ENCODE measurements at places on chromosomes 3 and 15.

DNA sequence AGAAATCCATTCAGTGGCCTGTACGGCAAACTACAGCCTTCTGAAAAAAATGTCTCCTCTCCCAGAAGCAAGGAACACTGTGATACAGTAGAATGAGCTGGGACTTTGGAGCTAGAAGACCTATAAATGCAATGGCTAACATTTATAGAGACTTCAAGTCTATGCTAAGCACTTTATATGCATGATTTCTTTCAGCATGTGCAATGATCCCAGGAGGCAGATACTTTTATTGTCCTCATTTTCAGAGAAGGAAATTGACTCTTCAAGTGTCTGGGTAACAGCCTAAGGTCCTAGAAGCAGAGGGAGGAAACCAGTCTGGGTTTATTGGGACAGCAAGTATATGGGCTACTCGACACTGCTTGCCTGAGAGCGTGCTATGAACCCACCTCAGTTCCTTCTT lies 140.9 kb downstream of the ALDH1A2 start:
- DNase-seq = no peak

DNA sequence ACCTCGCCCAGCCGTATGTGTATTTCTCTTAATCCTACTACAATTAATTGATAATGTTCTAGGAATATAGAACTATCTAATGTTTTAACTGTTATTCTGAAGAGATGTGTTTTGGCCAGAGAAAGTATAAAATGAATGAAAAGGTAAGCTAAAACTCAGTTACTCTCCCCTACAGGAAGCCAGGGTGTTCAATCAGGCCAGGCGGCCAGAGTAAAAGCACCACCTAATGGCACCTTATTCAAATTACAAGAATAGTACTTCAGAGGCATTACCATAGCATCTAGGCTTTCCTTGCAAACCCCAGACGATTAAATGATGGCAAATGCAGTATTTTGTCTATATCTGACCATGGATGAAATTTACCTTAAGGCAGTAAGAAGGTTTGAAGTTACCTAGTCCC lies 10.4 kb downstream of the SLC12A8 start:
- no peak for DNase-seq

- DNase-seq = no peak
Observed at GRCh38 chr15:89652666-89653065, 2.6 kb downstream of the KIF7 start.

DNA sequence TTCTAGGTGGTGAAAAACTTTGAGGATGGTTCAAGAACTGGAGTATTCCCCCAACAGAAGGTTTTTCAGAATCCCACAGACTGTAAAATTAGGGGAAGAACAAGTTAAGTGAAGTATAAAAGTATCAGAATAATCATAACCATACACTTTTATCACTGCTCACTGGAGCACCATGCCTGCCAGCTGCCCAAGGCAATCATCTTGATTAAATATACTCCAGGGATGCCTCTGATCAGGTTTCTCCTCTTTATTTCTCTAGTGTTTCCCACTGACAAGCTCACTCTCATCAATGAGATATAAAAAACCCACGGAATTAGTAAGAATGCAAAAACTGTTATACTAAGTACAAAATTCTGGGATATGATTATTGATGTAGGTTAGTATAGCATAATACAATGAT lies 108.0 kb downstream of the STAG1 start:
- no peak for DNase-seq

- no peak for DNase-seq
Observed at GRCh38 chr3:2098398-2099027, at the start of gene CNTN4. Gene CNTN4, plus strand, starts transcription at chr3:2098866.

DNA sequence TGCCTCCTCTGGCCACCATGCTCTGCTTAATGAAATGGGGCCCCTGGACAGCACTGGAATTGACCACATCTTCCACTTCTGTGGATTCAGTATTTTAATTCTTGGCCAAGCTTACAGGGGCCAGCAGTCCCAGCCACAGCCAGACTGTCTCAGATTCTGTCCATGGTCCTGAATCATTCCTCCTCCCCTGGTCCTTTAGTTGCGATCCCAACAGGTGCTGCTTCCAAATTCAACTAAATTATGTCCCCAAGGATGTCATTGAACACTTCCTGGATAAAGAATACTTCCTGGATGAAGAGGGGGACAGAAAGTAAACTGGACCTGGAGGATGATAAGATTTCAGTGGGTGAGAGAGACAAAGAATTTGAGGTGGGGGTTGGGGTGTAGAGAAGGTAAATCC lies 111.1 kb upstream of the FOXB1 start:
- no peak for DNase-seq

- DNase-seq = no peak
Observed at GRCh38 chr3:160671231-160671630, 5.7 kb upstream of the ARL14 start.

DNA sequence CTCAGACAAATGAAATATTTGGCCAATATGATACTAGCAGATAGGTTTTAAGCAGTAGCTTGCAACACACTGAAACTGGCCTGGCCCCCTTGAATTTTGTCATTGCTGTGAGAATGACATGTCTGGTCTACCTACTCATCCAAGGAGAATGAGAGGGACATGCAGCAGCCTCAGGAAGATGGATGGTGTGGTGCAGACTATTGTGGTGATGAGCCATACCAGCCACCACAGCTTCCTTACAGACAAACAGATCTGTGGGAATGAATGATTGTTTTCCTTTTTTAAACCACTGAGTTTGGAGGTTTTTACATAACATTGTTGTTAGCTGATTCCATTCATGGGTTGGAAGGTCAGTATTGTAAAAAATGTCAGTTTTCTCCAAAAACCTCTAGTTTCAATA lies 133.7 kb upstream of the POU1F1 start:
- no peak for DNase-seq

DNA sequence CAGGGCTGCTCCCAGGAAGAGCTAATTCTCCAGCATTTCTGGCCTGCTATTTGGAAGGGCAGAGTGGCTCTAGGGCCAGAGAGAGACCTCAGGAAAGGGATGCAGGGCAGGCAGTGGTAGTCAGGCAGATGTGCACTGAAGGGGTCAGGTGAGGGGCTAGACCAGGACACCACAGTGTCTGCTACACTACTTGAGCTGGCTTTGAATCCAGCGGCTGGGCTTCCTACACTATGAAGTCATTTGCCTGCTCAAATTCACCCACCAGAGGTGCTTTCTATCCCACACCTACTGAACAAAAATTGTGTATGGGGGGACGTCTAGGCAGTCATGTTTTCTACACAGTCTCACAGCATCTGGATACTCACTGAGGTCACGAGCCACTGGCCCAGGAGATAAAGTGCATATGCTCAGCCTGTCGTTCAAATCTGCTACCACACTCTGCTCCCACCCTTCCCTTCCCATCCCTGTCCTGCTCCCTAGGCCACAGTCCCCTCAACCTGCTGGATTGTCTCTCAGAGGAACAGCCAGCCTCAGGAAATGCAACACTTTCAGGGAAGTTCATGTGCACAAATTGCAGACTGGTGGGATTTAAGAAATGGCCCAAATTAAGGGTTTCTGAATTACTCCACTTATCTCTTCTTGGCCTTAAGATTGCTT lies 49.9 kb upstream of the SLC6A11 start:
- DNase-seq = peak; percentile 67

DNA sequence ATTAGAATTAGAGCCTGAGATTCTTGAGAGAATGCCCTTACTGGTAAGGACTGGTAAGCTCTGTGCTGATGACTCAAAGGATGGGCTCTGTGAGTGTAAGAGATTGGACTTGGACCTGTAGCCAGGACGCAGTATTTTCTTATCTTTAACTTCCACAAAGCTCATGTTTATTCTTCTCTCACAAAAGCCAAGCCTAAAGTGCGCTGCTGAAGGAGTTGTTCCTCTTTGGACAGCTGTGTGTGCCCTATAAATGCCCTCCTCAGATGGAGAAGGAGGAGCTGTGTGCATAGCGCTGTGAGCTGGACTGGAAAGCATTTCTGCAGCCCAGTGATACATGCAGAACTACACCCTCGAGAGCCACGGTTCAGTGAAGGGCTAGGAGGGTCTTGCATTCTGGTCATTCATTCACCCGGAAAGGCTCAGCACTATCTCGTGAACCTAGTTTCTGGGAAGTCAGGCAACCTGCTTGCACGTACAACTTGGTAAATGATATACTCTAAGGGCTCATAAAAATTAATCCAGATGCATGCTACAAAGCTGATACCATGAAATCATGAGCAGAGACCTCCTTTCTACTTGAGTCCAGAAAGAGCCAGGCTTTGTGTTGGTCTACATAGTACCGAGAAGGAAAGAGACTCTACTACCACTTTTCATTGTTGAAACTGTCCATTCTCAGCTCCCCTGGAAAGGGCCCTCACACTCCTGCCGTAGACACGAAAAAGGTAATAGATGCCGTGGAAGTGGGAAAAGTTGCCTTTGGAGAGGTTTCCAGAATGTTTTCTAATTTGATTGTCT lies 103.0 kb upstream of the TBL1XR1 start:
- no peak for DNase-seq

GRCh38 chr3:141218162-141218835 lies 13.3 kb upstream of the PXYLP1 start:
- no peak for DNase-seq

GRCh38 chr3:57598765-57599360 lies 1.7 kb upstream of the ARF4 start:
- no peak for DNase-seq

DNA sequence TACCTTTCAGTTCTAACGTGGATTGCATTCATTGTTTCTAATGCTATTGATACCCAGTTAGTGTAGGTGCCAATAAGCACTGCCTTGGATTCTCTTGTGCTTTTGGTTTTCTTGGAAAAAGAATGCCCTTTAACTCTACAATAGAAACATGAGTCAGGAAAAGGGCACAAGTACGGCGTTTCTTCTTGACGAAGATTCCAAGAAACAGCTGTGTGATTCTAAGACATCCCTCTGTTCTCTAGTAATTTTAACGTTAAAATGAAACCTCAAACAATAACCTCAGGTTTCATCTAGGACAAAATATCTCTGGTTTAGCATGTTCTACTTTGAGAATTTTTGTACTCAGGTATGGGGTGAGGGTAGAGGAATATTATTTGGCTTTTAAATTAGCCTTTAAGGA lies 540.5 kb upstream of the ATP11B start:
- DNase-seq = no peak

DNA sequence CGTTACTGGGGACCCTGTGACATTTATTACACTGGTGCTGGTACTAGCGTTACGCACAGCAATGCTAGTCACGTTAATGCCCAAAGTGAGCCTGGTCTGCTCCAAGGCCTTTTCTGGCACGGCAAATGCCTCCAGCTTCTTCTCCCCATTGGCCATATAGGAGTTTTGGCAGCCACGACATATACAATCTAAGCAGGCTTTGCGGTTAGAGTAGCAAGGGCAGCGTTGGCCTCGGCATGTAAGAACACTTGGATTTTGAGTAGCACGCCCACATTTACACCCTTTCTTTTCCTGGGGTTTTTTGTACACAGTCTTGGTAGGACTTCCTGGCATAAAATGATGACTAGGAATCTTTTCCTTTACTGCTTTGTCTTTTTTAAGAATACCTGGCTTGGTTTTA lies 44.9 kb downstream of the MSL2 start:
- DNase-seq = no peak

GRCh38 chr15:77494073-77494867 lies 73.6 kb downstream of the HMG20A start:
- no peak for DNase-seq

- DNase-seq = no peak
Observed at GRCh38 chr3:11401434-11401833, 129.2 kb downstream of the ATG7 start.

Measured in vagina (tissue), 2 donors.